ENCODE measurements at places on chromosomes 5 and 9. TPM values are rescaled to one million over a fixed set of nuclear protein-coding genes. Genes with fewer than 3 reads are reported as not detected.

LAMC3 gene
- total RNA-seq = 14.0 TPM

ZCCHC9 gene
- total RNA-seq = 18.6 TPM

GRCh38 chr9:136381311-136381710, 7.8 kb upstream of the CARD9 start:
- no peak for DNase-seq

GRCh38 chr5:154321546-154321945, 124.3 kb upstream of the SAP30L start:
- DNase-seq = no peak

CENPK gene
- 10.8 TPM for total RNA-seq

FBLL1 gene
- 0.63 TPM for total RNA-seq

LCN9 gene
- not detected for total RNA-seq

DNA sequence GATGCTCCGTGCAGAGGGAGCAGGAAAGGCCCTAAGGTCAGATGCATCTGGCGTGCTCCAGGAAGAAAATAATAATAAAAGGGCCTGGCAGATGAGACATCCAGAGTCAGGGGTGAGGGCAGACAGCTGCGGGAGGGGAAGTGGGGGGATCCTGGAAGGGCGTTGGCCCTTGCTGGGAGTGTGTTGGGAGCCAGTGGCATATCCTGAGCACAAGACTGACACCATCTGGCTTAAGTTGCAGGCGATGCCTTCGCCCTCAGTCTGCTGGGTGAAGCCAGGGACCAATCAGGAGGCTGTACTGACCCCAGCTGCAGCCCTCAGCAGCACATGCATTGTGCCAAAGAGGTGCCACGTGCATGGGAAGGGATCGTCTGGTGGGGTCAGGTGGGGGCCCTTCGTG, 3.8 kb downstream of the OR2V2 start:
- no peak for DNase-seq

KCNMB1 gene
- 1.9 TPM for total RNA-seq

PDLIM4 gene
- total RNA-seq = 22.0 TPM

MAMDC2 gene
- 0.54 TPM for total RNA-seq

DNA sequence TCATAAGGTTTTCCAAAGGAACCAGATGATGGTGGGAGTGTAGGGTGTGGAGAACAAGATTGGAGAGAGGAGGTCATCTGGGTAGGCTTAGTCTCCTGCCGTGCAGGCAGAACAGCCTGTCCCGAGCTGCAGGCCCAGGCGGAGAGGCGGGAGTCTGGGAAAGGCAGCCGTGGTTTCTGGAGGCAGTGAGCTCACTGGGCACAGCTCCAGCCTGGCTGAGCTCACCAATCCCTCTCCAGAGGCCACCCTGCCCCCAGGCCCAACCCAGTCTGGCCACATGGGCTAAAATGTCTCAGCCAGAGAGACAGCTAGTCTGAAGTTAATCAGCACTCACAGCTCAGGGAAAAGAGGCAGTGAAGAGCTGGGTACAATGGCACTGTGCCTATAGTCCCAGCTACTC, 12.3 kb downstream of the P4HA2 start:
- no peak for DNase-seq

DNA sequence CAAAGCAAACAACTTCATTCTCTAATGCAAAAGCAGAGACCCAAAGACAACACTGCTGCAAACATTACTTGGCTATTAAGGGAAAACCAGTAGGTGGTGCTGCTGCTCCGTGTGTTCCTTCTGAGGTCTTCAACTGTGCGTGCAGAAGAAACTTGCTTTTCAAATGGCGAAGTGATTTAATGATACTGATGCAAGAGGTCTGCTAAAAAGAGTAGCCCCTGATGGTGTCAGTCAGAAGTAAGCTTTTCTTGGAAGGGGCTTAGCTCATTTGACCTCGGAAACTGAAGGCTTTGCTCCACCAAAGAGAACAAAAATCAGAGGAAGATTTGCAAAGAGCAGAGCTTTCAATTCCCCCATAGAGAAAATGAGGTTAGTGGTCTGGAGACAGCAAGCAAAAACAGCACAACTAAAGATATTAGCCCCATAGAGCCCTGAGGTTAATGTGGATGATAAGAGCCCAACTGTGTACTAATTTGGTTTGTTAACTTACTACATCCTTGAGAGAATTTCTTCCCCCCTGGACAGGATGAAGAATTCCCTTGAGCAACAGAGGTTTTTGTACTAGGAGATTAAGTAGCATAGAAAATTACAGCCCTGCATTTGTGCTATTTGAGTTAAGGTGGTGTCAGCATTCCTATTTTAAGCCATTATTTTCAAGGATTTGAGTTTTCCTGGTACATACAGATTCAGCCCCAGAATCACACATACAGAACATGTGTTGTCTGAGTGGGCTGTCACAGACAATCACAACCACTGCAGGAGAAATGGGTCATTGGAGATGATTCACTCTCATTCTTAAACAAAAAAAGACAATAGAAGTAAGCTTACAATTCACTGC, 153.2 kb upstream of the C9orf72 start:
- peak; percentile 88 for DNase-seq

MEIKIN gene
- total RNA-seq = not detected

CWC27 gene
- total RNA-seq = 12.2 TPM

TRUB2 gene
- total RNA-seq = 15.5 TPM

- no peak for DNase-seq
These were observed 22.5 kb downstream of the PCSK5 start for GRCh38 chr9:75912951-75913350.

PFN3 gene
- not detected for total RNA-seq

ZNF300 gene
- total RNA-seq = 8.7 TPM

GRCh38 chr9:80797831-80798688, 891.3 kb downstream of the TLE1 start:
- DNase-seq = peak; percentile 4

GRCh38 chr5:98796197-98796972, 22.9 kb downstream of the RGMB start:
- peak; percentile 58 for DNase-seq

GLRA1 gene
- total RNA-seq = not detected

DNA sequence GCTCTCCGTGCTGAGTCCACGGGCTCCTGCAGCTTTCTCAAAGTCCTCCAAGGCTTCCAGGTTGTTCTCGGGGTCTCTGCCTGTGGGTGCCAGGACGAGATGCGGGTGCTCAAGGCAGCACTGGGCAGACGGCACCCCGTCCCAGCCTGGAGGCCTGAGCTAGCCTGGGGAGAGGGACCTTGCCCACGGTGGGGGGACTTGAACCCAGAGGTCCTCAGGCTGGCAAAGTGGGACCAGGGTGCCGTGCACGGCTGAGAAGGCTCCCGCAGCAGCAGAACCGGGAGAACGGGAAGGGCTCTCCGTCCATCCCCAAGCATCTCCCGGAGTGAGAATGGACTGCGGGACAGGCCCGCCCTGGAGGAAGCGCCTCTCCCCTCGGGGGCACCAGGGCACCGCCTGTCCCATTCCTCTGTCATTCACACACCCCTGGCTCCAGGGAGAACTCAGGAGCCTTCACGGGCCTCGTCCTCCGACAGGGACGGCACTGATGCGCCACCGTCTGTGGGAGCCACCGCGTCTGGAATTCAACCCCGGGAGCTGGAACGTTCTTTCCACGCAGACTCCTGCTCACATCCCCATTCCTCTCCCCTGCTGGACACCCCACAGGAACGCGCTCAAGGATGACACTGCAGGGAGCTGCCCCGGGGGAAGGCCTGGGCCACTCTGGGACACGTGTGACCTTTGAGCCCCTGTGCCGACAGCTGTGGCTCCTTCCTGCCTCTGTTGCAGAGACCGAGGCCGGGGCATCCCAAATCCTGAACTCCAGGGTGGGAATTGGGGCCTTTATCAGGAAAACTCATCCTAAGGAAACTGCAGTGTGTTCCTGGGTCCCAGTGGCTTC, 16.3 kb upstream of the OBP2B start:
- DNase-seq = no peak

- no peak for DNase-seq
These were observed 227.6 kb upstream of the IRX4 start for GRCh38 chr5:2110137-2110933.

DNA sequence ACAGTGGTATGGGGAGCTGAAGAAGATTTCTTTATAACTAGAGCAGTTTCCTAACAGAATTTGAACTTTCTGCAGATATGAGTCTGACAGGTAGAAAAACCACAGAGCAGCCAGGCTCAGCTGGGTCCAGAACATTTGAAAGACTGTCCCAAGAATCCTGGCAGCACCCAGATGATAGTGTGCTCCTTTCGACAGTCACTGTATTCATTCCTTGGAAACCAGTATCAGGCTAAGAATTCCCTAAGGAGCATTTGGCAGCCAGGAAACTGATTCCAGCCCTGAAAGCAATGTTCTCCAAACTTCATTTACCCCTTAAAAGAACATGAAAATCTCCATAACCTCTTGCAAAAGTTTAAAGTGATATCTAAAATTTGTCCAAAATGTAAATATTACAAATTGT, 123.0 kb upstream of the MTAP start:
- DNase-seq = peak; percentile 74

DNA sequence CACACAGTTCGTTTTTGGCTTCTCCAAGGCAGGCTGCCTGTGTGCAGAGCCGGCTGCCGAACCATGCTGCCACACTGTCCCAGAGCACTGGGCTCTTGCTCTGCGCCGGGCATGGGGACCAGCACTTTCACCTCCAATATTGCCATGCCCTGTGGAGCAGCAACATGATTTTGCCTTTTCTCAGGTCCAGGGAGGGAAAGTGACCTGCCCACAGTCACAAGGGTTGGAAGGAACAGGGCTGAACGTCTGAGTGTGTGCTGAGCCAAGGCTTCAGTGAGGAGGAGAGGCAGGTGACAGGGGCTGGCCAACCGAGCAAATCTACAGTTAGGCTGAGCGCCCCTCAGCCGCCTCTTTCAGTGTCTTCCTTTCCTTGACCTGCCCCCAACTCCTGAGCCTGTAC, 34.0 kb upstream of the SYNPO start:
- DNase-seq = no peak

SGCD gene
- total RNA-seq = 1.3 TPM

DNA sequence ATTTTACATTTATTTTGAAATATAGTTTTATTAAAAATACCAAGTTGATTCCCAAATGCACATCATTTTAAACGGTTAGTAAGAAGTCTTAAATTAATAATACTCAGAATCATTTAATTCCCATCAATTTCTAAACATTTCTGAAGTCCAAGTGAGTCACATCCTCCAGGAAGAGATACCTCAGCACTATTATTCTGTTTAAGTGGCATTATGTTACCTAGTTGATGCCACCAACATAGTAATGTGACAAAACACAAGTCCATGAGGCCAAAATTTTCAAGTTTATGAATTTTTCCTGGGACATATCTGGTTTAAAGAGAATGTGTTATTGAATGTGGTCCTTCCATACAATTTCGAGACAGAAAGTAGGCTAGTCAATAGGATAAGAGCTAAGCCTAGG, 1348.3 kb upstream of the CDH9 start:
- DNase-seq = no peak

- no peak for DNase-seq
These were observed 168.1 kb downstream of the PDE4D start for GRCh38 chr5:59725392-59725767.

DNA sequence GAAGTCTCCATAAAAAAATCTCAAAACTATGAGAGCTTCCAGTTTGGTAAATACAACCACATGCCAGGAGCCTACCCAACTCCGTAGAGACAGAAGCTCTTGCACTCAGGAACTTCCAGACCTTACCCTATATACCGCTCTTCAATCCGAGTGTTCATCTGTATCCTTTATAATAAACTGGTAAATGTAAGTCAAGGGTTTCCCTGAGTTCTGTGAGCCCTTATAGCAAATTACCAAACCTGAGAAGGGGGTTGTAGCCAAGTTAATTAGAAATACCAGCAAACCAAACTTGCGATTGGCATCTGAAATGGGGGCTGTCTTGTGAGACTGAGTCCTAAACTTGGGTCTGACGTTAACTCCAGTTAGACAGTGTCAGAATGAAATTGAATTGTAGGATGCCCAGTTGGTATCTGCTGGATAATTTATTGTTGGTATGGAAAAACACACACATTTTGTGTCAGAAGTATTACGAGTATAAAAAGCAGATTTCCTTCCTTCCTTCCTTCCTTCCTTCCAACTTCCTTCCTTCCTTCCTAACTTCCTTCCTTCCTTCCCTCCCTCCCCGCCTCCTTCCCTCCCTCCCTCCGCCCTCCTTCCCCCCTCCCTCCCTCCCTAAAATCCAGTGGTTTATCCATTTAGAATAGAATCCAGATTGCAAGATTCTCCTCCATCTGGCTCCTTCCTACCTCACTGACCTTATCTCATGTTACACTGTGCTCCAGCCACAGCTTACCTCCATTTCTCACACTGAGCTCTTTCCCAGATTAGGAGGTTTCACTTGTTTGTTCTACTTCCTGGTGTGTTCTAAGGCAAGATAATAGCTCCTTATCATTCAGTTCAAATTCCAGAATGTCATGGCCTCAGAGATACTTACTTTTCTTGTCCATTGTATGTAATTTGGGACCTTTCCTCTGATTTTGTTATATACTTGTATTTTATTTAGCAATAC, 196.7 kb downstream of the WDR70 start:
- DNase-seq = no peak

GRCh38 chr5:66821688-66822429, 225.7 kb downstream of the MAST4 start:
- DNase-seq = no peak

PPP2R2B gene
- total RNA-seq = 14.1 TPM

FAM169A gene
- 30.1 TPM for total RNA-seq

DNA sequence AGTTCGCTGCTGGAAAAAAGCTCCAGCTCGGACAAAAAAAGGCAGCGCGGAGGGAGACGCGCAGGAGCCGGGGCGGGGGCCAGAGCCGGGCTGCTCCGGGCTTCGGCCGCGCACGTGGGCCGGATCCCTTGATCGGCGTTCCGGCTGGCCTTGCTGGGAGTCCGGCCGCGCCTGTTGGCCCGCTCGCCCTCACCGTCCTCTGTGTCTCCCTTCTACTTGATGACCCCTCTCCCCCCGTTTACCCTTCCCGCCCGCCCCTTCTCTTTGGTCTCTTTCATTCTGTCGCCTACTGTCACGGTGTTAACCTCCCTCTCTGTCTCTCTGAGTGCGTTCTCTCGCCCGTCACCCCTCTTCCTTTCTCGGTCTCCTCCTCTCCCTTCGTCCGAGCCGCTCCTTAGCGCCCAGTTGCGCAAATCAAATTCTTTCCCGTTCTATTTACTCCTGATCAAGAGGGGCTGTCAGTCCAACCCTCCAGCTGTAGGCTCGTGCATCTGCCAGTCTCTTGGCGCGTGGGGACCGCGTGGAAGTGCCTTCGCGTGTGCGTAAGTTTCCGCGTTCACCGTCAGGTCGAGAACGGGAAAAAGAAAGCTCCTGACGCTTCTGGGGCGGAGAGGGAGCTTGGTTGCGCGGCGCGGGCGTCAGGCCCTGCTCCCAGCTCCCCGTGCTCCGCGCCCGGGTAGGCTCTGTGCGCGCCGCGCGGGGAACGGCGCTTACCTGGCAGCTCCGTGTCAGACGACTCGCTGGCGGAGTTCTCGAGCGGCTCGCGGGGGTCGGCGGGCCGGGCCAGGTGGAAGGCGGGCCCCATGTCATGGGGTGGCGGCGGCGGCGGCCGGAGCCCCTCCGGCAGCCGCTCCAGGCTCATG, 798 bp downstream of the PITX1 start:
- no peak for DNase-seq

GRCh38 chr5:156667616-156668015, 182.5 kb upstream of the PPP1R2B start:
- no peak for DNase-seq

- DNase-seq = no peak
These were observed at the start of gene CER1 for GRCh38 chr9:14722391-14723035. CER1 (minus strand) TSS chr9:14722733; CDS start chr9:14722672, 61 bp downstream.
